ENCODE measurements at places on chromosomes 16 and 17. TPM values are rescaled to one million over a fixed set of nuclear protein-coding genes. Genes with fewer than 3 reads are reported as not detected.

DNA sequence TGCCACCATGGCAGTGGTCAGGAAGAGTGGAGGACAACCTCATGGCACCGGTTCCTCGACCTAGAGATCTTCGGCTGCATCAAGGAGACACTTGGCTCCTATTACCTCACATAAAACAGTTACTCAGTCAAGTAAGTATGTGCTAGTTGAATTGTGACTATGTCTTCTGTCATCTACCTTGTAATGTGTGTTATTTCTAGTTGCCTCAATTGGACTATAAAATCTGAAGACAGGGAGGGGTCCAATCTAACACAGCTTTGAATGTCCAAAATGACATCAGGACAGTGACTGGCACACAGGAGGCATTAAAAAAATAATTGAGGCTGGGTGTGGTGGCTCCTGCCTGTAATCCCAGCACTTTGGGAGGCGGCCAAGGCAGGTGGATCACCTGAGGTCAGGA, 17.2 kb downstream of the C16orf86 start:
- DNase-seq: no peak

DNA sequence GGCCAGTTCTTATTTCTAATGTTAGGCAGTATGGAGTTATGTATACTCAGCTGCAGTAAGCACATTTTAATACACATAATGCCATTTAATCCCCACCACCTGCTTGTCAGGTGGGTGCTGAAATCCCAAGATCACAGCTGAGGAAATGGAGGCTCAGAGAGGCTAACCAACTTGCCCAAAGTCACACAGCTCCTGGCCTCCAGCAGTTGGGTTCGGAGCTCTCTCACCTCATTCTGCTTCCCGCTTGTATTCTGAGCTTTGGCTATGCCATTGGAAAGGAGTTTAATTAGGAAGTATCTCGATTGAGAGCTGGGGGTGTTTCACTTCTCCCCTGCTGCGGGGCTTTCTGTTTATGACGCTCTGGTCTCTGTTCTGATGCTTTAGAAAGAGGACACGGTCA, 72.6 kb upstream of the CACNG5 start:
- no peak for DNase-seq

DNA sequence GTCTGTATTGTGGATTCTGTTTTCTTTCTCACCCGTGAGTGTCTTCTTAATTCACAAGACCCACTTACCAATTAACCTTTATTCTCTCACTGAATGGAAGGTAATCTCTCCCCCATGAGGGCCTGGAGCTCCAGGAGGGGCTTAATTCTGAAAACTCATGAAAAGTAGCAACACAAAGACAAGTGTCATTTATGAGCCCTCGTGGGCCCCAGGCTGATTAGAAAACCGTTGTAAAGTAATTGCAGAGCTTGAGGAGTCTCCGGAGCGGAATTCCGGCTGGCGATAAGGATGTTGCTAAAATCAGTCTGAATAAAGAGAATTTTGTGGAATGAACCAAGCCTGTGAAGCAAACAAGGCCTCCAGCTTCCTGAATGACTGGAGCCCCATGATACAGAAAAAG, 301.5 kb downstream of the HAPSTR1 start:
- no peak for DNase-seq

DNA sequence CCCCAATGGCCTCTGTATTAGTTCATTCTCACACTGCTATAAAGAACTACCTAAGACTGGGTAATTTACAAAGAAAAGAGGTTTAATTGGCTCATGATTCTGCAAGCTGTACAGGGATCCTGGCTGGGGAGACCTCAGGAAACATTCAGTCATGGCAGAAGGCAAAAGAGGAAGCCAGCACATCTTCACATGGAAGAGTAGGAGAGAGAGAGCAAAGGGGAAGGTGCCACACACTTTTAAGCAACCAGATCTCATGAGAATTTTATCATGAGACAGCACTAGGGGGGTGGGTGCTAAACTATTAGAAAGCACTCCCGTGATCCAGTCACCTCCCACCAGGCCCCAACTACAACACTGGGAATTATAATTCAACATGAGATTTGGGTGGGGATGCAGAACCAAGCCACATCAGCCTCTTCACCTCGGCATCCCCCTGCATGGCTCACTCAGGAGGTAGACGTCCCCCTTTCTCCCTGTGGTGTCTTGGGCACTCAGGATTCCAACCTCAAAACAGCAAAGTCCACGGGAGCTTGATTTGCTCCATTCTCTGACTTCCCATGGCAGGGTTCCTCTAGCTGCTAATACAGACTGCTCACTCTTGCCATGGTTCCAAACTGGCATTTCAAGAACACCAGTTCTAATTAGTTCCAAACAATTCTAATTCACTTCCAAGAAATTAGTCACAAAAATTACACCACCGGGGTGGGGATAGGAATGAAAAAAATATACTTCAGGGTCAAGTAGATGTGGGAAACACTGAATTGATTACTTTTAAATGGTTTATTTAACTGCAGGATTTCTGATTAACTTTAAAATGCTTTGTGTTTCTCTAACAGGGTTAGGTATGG, 203.8 kb upstream of the HSBP1 start:
- DNase-seq: no peak

DNA sequence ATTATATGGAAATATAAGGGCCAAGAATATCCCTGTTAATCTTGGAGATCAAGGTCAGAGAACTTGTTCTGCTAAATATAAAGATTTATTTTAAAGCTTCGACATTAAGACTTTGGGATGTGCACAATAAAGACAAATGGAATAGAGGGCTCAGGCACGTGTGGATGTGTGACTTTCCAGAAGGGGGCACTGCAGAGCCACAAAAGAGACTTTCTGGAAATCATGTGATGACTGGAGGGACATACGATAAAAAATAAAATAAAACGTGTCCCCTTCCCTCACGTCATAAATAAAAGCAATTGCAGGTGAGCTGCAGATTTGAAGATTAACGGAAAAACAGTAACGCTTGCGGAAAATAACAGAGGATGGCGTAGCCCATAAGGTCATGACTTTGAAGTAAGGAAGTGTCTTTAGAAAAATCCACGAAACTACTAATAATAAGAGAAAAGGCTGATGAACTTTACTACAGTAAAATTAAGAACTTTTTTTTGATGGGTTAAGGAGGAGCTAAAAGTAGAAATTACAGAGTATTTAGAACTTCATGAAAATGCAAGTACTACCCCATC, 9.4 kb upstream of the ENGASE start:
- no peak for DNase-seq

DNA sequence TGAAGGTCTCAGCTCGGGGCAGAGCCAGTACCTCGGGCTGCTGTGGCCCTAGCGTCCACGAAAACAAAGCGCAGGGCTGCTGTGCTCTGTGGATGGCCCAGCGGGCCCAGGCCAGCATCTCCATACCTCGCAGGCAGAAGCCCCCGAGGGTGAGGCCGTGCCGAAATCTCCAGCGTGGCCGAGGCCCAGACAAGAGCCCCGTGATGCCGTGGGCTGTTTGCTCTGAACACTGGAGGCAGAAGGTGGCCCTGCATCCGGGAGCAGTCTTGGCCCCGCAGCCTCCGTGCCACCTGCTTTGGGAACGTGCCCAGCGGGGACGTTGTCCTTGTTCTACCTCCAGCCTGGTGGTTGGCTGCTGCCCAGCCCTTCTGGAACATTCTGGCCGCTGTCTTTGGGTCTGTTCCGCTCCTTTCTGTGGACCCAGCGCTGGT, 121.4 kb downstream of the BANP start:
- no peak for DNase-seq

DNA sequence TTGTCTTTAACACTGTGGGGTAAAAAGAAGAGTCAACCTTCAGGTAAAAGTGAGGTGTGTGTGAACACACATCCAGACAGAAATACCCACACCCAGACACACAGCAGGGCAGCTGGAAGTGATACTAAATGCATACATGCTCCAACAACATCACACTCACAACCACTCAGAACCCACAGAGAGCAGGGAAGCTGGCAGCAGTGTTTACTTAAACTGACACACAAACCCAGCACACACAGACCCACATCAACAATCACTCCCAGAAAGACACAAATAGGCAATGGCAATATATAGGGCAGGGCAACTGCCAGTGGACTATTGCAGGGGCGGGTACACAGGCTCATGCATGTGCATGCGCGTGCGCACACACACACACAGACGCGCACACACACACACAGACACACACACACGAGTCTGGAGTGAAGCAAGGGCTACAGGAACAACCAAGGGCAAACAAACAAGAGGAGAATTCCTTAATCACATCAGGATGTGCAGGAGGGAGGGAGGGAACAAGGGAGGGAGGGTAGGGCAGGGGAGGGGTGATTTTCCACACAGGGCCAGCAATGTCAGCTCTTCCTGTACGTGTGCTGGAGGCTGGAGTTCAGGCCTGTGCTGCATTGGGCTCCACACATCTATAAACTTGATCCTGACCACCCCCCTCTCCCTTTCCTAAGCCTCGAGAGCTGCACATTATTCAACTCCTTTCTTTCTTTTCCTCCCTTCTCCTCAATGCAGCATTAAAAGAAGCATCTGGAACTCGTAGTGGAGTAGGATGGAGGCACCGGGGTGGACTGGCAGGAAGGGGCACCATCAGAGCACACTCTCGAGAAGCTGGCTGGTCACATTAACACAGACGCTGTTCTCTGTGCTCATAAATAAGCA, 30.1 kb downstream of the HIC1 start:
- no peak for DNase-seq

The NKD1 gene
- total RNA-seq: 1.4 TPM

The KRTAP4-3 gene
- not detected for total RNA-seq

All from activated naive CD4-positive, alpha-beta T cell treated with anti-CD3 and anti-CD28 coated beads, Interleukin-2, amount 50 U/mL, for 72 hours (primary cell).